Astrocyte (in vitro differentiated cells and primary cell): ENCODE measurements at places on chromosomes 7 and 10. TPM values are rescaled to one million over a fixed set of nuclear protein-coding genes. Genes with fewer than 3 reads are reported as not detected.

Gene JCAD
- total RNA-seq: 27.3 and 29.0 TPM in 2 replicates

Gene VGF
- total RNA-seq: 40.5 and 51.8 TPM in 2 replicates

- no peak for DNase-seq
Measured at GRCh38 chr10:132355297-132355696, 23.3 kb downstream of the LRRC27 start.

DNA sequence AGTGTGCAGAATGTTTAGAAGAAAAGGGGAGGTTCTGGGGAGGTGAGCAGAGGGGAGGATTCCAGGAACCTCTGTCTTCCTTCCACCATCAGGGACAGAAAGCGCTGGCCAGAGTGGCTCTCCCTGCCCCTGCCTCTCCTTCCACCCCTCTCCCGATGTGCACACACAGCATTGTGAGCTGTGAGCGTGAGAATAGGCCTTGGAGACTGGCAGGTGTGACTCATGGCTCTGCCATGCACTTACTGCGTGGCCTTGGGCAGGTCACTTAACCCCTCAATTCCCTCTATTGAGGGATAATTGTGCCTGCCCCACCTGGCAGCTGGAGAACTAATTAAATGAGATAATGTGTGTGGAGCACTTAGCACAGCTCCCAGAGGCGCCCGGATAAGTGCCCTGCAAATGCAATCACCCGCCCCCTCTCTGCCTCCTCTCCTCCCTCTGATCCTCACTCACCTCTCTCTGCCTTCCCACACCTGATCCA lies 115.4 kb downstream of the ZMIZ1 start:
- peak; percentile 84 for DNase-seq

DNA sequence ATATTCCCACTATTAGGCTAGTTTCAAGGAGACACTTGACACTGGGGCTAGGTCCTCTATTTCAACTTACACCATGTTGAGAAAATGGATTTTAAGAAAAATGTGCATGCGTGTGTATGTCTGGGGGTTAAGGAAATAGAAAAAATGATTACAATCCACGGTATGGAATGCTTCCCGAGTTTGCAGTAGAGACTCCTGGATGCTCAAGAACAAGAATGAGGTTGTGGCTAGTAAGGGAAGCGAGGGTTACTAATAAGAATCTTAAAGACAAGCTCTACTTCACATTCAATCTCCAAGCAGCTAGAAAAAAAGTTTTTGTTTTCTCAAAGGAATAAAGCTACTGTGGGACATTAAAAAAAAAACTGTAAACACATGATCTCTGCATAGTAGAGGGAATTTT lies 54.7 kb downstream of the ANK3 start:
- peak; percentile 71 for DNase-seq

GRCh38 chr10:104072786-104073185 lies 12.9 kb downstream of the COL17A1 start:
- DNase-seq: no peak

DNA sequence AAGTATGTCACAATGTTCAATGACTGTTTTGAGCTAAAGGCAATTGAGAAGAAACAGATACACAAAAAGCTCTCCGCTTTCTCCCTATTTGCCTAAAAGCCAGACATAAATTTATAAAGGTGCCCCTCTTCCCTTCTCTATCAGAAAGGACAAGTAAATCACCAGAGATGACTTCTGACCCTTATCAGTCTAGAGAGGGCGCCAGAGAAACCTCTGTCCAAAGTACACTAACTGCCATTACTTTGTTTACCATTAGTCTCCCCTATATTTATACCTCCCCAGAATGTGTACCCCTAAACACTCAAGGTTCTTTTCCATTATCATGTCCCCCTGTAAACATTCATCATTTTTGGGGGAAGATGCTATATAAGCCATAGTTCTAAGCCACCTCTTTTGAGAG lies 49.3 kb downstream of the TPK1 start:
- no peak for DNase-seq

Gene SFRP4
- total RNA-seq: 0.19 and 0.39 TPM in 2 replicates

DNA sequence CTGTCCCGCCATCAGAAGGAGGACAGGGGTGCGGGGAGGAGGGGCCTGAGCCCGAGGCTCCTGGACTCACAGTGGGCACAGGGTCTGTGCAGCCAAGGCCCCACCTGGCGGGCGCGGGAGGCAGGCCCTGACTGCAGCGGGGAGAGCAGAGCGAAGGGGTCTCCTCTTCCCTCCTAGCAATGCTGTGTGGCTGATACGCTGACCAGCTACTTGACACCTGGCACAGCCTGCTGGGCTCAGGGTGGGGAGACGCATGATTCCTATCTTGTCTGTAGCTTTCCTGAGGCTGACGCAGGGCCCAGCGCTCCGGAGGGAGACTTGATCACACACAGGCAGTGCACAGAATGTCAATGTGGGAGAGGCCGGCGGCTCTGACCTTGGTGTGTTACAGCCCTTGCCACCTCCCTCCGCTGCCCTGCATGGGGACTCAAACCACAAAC lies 174.9 kb downstream of the ELFN1 start:
- DNase-seq: no peak

Gene LIPF
- not detected in 2 replicates for total RNA-seq

Gene ANXA8
- total RNA-seq: 0.55 and 1.0 TPM in 2 replicates

- DNase-seq: no peak
Measured at GRCh38 chr10:10510179-10510578, 507.5 kb upstream of the CELF2 start.

- DNase-seq: no peak
Measured at GRCh38 chr7:3579638-3580219, 278.7 kb downstream of the SDK1 start.
